ENCODE measurements at places on chromosomes 2 and 18.
A peak's percentile ranks its signal among the peaks of the same experiment; 100 is the strongest.

DNA sequence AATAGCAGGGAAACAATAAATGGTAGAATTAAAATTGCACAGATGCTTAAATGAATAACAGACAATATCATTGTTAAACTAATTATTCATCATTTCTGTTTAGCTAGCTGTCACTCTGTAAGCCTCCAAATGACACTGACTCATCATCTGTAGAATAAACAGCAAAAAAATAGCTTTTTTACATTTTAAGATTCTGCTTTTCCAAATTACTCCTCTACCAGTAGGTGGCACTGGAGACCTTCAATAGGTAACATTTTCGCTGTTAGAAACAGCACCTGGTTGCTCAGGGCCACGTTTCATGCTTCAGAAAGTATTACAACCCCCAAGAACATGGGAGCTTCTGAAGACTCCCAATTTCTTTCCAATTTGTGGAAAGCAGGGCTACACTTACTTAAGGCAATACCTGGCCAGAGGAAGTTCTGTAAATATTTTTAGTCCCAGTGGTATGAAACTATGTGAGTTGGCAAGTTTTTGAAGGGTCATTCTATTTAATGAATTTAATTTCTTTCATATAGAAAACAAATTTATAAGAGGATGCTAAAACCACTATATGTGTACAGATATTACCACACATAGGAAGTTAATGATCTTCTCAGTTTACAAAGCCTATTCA, 45.4 kb downstream of the TTN start:
- no peak for DNase-seq

DNA sequence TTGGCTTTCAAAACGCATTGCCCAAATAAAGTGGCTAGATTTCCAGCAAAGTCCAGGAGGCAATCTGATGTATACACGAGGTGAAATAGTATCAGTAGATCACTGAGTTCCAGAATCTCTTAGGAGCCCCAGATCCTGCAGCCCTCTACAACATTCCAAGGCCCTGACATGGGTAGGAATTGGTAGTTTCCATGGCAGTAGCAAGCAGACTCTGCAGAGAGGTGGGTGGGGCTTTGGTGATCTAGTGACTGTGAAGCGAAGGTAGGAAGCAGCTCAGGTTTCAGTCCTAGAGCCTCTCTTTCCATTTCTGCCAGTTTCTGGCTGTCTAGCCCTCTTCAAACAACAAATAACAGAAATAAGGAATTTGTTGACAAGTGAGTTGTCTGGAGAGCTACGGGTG, 13.8 kb upstream of the SGPP2 start:
- no peak for DNase-seq

- DNase-seq, result no peak
Observed at GRCh38 chr2:120622886-120623753, 112.5 kb upstream of the GLI2 start.

DNA sequence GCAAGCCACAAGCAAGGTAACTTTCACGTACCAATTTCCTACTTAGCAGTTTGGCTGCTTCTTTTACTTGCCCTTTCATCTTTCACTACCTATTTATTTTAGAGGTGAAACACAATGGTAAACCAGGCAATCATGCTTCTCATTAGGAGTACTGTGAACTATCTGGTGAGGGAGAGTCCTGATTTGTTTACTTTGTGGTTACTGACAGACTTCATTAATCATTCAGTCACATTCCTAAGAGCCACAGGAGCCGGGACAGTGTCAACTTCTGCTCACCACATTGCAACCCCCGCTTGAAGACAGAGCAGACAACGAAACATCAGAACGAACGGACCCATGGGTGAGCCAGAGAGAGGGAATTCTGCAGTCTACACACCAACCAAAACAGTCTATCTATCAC, 28.8 kb downstream of the TUBB6 start:
- DNase-seq, result no peak

DNA sequence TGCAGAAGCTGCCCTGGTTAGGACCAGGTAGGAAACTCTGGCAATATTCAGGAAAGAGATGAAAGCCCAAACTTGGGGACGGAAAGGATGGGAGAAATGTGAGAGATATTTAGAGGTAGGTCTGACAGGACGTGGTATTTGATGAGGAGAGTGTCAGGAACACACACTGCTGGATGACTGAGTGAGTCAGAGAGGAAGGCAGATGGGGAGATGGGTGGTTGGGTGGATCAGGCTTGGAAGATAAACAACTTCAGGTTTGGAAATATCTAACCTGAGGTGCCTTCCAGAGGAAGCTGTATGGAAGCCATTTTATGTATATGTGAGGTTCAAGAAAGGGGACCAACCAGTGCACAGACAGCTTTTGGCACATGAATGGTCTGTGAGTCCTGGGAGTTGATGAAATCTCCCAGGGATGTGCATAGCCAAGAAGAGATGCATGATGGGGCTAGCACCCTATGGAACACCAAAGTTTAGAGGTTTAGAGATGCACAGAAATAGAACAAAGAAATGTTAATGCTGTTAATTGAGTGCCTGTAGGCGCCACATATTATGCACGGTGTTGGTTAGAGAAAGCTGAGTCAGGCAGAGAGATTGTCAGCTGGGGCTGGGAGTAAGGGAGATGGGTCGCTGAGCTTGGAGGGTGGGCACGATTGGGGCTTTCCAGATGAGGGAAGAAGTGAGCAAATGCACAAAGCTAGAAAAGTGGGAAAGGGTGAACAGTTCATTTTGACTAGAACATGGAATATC, 101.0 kb downstream of the VIT start:
- no peak for DNase-seq

GRCh38 chr2:135050132-135050531, 2.0 kb upstream of the RAB3GAP1 start:
- DNase-seq, result no peak

DNA sequence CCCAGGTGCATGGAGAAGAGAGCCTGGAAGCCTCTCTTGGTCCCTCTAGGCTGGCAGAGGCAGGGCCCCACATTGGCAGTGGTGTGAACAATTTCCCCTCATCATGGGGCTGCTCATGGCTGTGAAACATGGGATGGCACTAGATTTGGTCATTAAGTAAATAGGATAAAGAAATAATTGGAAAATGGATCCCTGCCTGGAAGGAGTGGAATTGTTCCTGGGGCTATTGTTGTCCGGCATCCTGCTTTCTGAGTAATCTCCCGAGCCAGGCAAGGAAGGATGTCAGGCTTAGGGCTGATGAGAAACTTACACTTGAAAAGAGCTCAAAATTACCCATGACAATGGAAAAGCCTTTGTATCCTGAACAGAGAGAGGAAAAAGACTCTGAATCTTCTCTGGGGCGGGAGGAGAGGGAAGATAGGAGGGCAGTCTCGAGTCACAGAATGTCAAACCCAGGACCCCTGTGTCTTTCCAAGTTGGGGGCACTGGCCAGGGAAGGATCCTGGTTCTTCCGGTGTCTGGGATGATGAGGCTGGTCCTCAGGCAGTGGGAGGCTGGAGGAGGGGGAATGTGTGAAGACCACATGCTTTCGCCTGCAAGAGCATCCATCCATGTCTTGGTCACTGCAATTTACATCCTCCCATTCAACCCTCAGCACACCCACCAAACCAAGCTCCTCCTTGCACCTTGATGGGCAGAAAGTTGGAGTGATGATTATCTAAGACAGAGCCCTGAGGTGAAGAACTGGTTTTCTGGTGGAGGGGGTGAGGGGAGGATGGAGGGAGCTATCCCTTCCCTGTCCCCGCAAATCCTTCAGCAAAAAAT, 27.1 kb upstream of the STEAP3 start:
- no peak for DNase-seq

DNA sequence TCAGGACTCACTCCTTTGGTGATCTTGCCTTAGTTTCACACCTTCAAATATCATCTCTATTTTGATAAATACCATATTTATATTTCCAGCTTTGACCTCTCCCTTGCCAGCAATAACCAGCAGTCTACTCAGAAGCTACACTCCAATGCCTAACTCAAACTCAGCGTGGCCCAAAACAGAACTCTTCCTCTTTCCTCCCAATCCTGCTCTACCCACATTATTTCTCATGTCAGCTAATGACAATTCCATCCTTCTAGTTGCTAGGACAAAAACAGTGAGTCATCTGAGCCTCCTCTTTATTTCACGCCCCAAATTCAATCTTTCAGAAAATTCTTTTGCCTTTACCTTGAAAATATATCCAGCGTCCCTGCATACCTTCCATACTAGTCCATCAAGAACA, 23.5 kb downstream of the CYRIA start:
- DNase-seq, result no peak

DNA sequence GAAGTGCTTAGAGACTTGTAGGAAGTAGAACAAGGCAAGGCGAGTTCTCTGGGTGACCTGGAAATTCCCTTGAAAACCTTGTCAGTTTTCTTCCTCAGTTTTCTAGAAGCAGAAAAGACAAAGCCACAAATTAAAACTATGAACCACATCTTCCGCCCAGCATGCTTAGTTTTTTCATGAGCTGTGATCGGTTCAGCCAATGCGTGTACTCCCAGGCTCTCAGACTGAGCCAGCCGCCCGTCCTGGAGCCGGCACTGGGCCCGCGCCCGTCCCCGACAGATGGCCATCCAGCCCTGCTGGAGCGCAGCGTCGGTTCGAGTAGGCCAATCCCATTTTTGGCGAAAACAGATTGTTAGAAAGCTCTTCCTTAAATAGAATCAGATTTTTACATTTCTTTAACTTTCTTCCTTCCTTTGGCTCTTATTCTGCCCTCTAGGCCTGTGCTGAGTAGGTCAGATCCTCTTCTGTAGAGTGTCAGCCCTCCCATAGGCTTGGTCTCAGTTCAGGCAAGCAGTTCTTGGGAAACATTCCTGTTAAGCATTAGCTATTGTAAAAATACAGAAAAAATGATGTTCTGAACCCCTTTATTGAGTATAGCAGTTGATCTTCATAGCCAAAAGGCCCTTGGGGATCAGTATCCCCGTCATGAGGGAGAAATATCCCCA, 112.5 kb downstream of the NCK2 start:
- DNase-seq, result peak; percentile 25

GRCh38 chr18:54329787-54330186, 27.9 kb downstream of the STARD6 start:
- no peak for DNase-seq

GRCh38 chr2:234993541-234993981, 41.7 kb downstream of the SH3BP4 start:
- DNase-seq, result no peak

DNA sequence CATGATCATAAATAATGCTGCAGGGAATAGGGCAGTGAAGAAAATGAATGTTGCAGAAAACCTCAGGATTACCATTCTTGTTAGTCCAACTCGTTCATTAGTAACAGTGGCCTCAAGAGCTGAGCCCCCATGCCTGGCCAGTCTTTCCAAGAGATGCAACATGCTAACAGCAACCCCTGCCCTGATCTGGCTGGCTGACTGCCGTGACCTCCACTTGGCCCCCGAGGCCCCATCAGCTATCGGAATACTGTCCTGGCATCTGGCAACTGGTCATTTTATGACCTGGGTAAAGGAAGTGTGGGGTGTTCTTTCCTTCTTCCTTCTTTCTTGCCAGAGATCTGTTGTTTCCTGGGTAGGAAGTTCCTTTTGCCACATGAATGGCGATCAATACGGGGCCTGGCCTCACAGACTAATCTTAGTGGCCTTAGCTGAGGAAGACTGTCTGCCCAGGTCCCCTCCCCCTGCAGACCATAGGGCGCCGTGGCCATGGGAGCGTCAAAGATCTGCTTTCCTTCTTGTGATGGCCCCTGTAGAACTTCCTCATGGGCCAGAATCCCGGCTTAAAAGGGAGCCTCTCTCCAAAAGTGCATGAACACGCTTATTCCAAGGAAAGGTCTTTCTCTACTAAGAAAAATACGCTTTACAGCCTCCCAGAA, 10.6 kb upstream of the TRABD2A start:
- no peak for DNase-seq

DNA sequence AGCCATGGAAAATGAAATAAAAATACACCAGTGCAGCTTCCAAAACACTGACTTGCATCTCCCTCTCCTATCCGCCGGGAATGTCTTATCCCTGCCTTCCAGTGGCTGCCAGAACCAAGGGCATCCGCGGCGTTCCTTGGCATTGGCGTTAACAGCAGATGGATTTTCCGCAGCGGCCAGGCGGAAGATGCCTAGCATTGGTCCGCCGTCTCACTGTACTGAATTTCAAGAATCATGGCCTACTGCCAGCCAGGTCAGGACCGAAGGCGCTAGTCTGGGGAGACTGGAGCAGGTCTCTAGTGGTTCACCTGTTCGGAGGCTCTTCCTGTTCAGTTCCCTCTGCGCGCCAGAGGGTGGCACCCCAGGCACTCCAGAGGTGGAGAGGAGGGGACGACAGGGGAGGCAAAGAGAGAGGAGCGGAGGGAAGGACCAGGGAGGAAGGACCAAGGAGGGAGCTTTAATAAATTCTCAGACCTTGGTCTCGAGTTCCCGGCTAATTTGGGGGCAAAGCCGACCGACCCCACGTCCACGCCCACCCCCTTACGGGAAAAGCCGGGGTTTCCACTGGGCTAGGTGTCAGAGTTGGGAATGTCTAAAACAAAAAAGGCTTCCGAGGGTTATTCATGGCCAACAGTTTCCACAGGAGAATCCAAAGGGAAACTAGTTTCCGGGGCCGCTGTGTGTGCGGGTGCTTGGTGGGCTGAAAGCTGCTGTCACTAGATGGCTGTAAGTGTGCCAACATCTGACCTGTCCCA, 3.7 kb upstream of the BCL2L11 start:
- peak; percentile 54 for DNase-seq

DNA sequence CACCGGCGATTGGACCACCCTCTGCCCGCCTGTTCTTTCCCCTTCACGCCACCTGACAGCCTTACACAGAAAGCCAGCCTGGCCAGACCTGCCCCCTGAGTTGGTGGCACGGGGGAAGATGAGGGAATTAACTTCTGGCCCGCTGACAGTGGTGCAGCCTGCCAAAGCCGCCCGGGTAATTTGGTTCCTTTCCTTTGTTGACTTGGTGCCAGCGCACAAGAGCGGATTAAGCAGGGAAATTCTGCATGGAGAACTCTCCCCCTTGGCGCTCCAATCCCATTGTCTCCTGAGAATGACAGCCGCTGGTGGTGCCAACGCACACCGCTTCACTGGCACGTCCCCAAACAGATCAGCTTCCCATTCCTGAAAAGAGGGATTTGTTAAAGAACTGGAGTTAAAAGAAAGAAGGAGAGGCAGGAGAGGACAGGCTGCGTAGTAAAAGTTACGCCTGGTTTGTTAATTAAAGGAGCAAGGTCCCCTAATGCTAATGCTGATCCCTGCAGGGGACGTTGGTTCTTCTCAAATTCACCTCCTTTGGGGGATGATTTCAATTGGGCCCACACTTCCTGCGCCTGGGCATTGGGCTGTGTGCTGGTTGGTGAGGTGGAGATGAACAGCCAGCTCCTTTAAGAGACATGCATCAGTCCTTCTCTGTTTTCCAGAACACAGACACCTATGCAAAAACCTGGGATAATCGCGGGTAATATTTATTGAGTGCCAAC, 286.8 kb downstream of the MYCN start:
- no peak for DNase-seq

- no peak for DNase-seq
Observed at GRCh38 chr2:207219081-207219630, 53.4 kb upstream of the KLF7 start.

Data from stimulated activated naive CD4-positive, alpha-beta T cell treated with Interleukin-2 at 50 U/mL for 16 hours (primary cell).